Left renal pelvis (tissue), 4 donors: ENCODE measurements at places on chromosomes 13 and 19. TPM values are rescaled to one million over a fixed set of nuclear protein-coding genes. Genes with fewer than 3 reads are reported as not detected.

Gene ATP4A
- polyA plus RNA-seq = not detected

Gene ZNF320
- polyA plus RNA-seq = 44.0 TPM

DNA sequence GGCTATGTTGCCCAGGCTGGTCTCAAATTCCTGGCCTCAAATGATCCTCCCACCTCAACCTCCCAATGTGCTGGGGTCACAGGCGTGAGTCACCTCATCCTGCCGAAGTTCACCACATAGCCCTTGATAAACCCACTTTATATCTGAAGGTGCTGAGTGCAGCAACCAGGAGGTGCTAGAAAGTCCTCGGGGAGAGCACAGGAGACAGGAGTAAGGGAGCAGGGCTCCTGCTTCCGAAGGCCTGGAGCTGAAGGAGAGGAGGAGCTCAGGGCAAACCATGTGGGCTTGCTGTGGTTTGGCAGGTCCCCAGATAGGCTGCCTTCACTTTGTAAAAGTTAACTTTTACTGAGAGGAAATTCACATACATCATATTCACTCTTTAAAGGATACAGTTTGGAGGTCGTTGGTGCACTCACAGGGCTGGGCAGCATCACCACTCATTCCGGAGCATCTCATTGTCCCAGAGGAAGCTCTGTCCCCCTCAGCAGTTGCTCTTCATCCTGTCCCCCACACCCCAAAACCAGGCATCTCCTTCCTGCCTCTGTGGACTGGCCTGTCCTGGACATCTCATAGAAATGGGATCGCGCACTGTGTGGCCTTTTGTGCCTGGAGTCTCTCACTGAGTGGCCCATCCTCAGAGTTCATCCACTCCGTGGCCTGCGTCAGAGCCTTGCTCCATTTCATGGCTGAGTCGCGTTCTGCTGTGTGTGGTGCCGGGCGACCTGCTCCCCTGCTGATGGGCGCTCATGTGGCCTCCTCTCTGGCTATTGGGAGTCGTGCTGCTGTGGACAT is 49.5 kb downstream of the KDM4B start:
- no peak for DNase-seq

DNA sequence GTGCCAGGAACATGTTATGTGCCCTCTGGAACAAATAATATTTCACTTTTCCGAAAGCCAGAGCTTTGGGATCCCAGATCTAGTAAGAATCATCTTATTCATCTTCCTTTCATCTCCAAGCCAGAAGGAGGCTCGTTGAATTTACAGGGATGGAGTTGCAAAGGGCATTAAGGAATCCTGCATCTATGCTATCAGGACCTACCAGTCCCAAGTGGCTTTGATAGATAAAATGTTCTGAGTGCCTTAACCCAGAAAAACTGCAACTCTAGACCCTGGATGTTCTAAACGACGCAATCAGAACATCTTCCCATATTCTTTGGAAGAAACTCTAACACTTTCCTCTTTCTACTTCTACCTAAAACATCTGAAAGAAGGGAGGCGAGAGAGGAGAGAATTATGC is 9.2 kb upstream of the EDDM13 start:
- no peak for DNase-seq

- no peak for DNase-seq
Measured at GRCh38 chr13:104376588-104376987, 1310.4 kb upstream of the SLC10A2 start.

GRCh38 chr13:109719962-109720646 is 66.3 kb downstream of the IRS2 start:
- DNase-seq = no peak

DNA sequence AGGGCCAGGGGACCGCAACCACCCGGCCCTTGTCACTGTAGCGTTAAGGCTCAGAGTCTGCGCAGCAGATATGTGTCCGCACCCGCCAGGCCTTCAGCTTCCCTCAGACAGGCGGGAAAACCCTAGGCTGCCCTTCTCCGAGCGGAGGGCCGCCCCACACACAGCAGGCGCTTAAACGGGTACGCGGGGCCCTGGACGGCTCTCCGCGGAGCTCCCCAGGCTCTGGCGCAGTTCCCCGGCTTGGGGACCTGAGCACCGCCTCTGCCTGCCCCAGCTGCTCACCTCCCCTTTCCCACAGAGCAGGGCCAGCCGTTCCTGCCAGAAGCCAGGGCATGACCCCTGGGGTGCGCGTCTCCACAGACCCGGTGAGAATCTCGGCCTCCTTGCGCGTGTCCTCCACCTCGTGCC is 593 bp downstream of the ZNF135 start:
- no peak for DNase-seq

- DNase-seq = no peak
Measured at GRCh38 chr19:15194938-15195337, 5.9 kb downstream of the NOTCH3 start.

GRCh38 chr13:41111454-41111853 is 21.1 kb downstream of the KBTBD6 start:
- DNase-seq = no peak

DNA sequence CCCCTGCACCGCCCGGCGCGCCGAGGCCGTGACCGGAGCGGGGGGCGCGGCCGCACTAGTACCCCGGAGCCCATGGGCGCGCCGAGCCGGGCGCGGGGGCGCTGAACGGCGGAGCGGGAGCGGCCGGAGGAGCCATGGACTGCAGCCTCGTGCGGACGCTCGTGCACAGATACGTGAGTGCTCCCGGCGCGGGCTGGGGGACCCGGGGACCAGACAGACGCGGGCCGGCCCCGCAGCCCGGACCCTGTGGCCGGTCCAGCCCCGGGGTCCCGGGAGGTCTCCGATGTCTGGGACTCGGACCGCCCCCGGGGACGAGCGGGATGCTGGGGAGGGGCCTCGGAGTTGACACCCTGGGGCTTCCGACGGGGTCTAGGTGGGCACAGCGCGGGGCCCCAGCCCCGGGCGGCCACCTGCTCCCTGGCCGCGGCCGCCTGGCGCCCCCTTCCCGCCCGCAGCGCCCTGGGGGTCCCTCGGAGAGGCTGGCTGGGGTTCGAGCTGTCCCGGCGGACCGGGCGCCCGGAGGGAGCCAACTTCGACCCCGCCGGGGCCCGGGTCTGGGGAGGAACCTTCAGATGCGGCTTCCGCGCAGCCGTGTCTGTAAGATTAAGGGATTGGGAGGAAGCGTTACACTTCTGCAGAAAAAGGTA is 568 bp downstream of the ATP11A start:
- no peak for DNase-seq

GRCh38 chr19:40335855-40336600 is 12.2 kb downstream of the C19orf47 start:
- DNase-seq = no peak

- DNase-seq = no peak
Measured at GRCh38 chr13:19023115-19023514, 158.5 kb downstream of the TUBA3C start.
